ENCODE measurements at places on chromosomes 1 and 21.

- no peak for DNase-seq
Observed at GRCh38 chr21:37562920-37563640, 196.5 kb downstream of the DYRK1A start.

- no peak for DNase-seq
Observed at GRCh38 chr1:158180741-158181576, at the start of gene CD1D. CD1D (plus strand) TSS chr1:158180895; CDS start chr1:158181102, 207 bp downstream.

DNA sequence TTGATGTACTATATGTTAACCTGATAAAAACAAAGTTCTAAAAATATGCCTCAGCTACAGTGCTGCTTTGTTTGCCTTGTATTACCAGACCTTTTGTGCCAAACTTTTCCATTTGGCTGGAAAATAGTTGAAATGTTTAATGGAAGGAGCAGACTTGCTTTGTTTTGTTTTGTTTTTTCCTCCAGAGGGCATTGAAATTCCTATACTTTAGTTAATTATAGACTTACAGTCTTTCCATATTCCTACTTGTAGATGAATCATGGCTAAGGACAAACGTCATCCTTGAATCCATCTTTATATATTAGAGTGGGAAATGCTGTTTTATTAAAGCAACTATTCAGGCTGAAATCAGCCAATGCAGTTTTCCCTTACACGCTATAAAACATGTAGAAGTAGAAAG lies 6.7 kb downstream of the CAP1 start:
- no peak for DNase-seq

DNA sequence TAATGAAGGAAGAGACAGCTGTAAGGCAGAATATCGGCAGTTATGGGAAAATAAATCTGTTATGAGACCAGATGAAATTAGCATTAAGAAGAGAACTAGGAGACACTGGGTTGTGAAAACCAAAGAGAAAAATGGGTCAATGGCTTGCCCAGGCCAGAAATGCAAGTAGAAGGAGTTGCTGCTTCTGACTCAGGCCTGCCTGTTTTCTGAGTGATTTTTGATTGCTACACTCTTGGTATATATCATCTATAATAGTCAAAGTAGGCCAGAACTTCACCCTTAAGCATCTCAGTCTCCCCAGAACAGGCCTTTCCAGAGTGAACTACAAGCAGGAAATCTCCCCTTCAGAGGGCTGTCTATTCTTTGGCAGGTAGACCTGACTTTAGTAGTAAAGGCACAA lies 107.0 kb downstream of the NRIP1 start:
- DNase-seq = no peak

DNA sequence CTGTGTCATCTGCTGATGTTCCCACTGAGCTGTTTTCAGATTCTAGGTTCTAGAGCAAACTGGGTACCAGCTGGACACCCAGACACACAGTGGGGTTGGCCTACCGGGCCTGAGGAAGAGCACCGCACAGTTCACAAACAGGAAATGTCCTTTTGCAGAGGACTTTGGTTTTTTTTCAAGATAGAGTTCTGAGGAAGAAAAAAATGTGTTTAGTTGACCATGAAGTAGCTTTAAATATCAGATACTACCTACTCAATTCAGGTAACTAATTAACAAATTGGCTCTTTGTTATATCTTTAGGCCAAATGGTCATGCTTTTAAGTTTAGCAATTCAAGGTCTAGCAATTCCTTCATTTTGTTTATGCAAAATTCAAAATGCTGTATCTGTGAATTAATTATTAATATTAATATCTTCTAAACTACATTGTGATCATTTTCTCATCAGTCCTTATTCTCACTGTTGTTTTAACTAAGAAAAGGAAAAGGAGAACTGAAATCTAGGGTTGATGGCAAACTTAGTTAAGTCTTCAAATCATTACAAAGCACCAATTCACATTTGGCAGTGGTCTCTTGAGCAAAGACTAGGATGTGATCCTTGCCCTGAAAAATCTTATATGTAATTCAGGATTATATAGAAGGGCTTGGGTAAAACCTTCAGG lies 17.2 kb upstream of the NCF2 start:
- DNase-seq = no peak

- DNase-seq = no peak
Observed at GRCh38 chr21:35381743-35382310, 332.7 kb upstream of the RUNX1 start.

DNA sequence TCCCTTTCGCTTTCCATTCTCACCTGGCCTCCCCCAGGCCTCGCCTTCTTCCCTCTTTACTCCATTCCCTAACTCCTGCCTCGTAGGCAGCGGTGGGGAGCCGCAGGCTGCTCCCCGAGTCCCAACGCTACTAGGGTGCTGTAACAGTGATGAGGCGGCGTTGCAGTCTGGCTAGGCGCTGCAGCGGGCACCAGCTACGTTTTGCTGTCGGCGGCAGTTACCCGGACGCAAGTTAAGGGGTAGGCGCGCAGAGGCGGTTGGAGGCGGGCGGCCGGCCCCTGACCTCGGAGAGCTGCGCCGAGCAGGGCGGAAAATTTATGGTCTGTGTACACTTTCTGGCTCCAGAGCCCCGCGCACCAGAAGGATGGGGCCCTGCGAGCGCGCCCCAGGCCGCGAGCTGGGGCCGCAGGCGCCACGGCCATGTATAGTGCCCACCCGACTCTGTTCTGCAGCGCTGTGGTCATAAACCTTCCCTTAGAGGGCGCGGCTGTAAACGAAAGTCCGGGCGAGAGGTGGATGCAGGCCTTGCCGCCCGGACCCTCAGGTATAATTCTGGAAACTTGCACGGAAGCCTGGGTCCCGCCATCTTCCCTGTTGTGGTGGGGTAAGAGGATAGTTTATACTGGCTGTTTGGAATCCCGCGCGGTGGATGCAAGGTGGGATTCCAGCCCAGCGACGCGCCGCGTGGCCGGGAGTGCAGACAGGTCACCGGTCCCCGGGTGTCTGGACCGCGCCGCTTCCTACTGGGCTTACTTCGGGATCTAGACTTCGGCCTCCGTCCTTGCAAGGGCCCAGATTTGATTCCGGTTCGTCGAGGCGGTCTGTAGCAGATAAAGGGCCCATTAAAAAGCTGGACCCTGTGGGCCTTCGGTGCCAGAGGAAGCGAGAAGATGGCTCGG lies 15.0 kb downstream of the HLX start:
- DNase-seq = no peak

- DNase-seq = no peak
Observed at GRCh38 chr1:200240656-200241055, 169.2 kb downstream of the ZNF281 start.

GRCh38 chr21:27017246-27017645 lies 50.4 kb upstream of the ADAMTS5 start:
- DNase-seq = no peak

DNA sequence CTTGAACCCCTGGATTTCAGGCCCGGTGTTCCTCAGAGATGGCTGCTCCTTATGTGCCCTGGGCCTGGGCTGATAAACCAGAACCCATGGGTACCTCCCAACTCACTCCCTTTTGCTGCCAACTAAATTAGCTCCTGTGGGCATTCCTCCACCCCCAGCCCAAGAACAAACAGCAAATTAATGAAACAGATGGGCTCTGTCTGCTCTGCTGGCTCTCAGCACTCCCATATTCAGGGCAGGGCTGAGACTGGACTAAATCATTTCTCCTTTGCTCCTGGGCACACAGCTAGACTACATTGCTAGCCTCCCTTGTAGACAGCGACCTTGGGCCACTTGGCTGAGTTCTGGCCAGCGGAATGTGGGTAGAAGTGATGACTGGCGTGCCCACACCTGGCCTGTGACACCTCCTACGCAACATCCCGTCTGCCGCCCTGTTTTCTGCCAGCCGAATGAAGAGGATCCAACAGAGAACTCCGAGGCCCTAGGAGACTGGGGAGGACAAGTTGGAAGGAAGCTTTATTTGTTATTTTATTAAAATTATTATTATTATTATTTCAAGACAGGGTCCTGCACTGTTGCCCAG lies 101.9 kb upstream of the DISP3 start:
- DNase-seq = no peak

DNA sequence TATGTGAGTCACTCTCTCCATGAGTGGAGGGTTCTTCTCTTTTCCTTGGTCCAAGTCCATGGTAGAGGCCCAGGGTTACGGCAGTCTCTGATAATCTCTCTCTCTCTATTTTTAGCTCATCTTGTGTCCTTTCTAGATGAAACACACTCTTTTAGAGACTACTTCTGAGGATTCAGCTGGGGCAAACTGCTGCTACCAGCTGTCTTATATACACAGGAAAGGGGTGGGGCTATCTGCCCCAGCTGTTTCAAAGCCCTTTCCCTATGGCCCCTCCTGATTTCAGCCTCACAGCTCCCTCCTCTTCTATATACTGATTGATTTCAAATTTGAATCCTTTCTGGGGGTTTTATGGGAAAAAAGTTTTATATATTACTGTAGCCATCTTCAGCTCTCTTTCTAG lies 324.8 kb downstream of the RWDD3 start:
- no peak for DNase-seq

GRCh38 chr1:206716870-206717673 lies 32.4 kb downstream of the MAPKAPK2 start:
- DNase-seq = no peak

- no peak for DNase-seq
Observed at GRCh38 chr1:33815061-33815460, 48.8 kb upstream of the HMGB4 start.

DNA sequence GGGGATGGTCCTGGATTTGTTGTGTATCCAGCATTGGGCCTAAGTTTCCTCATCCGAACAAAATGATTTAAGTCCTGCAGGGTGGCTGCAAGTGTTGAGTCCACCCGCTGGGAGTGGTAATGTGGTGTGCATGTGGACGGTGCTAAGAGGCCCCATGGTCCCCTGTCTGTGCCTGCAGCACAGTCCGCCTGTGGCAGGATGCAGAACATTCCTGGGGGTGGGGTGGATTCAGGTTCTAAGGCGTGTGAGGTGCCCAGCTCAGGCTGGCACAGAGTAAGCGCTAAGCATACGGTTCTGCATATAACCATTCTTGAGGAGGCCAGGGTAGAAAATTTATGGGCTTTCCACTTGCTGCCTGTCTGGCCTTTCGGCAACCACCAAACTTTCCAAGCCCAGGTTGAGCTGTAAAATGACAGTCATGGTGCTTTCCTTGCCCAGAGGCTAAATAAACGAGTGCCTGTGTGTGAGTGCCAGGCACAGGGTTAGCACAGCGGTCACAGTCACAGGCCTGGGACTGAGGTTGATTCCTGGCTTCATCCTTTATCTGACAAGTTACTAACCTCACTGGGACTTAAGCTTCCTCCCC lies 30.7 kb downstream of the SLC2A1 start:
- DNase-seq = no peak

GRCh38 chr1:98452162-98452561 lies 209.4 kb upstream of the SNX7 start:
- DNase-seq = no peak

DNA sequence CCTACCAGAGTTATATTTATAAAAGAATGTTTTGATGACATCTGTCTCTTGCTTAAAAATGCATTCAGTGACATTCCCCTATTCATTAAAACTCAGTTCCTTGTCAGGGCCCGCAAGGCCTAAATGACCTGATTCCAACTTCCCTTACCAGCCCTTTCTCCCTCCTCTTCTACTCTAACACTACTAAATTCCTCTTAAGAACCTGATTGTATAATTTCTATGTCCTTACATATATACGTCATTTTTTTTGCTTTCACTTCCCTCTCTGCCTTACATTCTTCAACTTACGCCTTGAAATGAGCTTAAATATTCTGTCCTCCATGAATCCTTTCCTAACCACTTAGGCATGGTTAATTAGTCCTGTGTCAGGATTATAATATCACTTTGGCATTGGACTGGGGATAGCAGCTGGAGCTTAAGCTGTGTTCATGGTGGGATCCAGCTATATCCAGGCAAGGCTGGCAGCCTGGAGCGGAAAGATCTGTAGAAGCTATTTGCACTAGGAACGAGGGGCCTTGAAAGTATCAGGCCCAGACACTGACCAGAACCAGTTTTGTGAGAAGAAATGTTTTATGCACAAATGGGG lies 360.2 kb upstream of the PTBP2 start:
- no peak for DNase-seq

DNA sequence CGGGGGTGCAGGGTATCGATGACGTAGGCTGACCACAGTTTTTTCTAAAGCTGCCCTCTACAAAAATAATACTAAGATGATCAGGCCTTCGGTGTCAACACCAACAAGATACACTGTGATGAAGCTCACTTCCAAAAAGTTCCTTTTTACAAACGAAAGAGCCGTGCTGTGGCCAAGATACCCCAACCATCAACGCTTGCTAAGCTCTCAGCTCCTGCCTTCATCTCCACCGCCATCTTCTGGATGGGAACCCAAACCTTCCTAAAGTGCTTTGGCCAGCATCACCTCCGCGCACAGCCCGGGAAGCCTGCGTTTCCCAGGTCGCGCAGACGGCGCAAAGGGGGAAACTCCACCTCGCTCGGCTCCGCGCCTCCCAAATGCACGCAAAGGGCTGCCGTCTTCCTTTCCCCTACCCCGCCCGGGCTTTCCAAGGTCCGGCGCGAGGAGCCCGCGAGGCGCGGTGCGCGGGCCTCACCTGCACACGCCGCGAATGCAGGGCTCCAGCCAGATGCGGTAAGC lies 541 bp downstream of the USP48 start:
- DNase-seq = no peak

DNA sequence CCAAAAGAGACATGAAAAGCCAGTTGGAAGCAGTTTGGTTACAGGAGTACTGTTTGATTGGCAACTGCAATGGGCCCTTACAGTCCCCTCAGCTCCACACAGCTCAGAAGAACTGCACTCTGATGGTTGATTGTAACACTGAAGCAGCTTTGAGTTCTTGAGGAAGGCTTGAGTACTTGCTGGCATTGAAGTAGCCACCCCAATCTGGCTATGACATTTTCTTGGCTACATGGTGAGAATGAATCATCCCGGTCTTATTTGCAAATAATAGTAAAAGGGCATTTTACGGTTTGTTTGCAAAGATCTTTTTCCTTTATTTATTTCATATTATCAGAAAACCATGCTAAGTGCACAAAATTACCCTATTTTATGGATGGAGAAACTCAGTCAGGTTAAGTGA lies 159.7 kb upstream of the BEND5 start:
- no peak for DNase-seq

DNA sequence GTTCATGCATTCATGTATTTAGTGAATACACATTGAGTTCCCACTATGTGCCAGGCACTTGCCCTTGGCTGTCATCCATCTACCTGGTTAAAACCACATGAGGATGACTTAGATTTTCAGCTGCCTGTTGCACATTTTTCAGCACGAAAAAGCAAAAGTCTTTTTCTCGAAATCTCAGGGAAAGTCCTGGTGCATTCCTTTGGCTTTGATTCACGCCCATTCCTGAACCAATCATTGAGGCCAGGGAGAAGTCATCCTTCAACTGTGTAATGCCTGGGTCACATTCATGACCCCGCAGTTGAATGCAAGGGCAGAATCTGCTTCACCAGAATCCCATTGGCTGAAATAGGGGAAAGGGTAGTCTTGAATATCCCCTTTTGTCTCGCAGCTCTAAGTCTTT lies 84.4 kb downstream of the RNF220 start:
- no peak for DNase-seq

GRCh38 chr1:56758794-56759193 lies 60.4 kb downstream of the FYB2 start:
- DNase-seq = no peak

DNA sequence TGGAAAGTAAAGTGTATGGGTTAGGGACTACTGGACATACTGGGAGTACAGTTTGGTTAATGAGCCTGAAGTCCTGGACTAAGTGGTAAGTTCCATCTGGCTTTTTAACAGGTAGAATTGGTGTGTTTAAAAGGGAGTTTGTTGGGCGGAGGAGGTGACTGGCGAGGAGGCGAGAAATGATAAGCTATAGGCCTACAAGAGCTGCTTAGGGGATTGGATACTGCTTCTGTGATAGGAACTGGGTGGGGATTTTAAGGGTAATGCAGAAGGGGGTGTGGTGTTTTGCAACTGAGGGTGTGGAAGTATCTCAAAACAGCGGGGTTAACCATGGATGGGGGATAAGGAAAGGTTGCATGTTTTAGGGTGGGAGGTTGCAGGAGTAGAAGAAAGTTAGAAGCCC lies 3.5 kb downstream of the ERVH48-1 start:
- no peak for DNase-seq
